ENCODE measurements at places on chromosomes 6 and 20.
A peak's percentile ranks its signal among the peaks of the same experiment; 100 is the strongest.

DNA sequence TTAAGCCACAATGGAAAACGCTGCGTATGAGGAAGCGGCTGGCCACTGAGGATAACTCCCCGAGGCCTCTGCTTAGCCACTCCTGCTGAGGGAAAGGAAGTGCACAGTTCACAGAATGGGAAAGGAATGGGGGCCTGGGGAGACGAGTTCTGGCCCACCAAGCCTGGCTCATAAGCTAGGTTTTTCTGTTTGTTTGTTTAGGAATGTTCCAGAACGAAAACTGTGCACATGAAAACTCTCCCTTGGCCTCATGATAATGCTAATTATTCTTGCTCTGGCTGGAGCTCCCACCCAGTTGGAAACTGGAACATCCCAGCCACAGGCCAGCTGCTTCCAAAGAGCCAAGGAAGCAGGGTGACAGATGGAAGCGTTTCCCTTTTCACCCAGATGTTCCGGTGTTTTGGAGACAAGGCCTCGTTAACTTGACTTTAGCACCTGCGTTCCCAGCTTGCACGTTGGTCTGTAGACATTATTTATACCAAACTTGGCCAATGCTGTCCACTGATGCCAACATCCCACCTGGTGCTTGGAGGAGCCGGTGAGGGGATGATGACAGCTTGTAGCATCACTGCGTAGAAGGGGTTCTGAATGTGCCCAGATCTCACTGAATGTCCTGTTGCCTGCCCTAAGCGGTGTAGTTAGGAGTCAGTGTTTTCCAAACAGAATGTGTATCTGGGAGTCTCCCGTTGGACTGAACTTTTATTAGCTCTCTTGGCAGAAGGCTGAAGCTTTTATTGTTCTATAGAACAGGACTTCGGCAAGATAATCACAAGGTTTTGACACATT, 34.5 kb downstream of the APCDD1L start:
- no peak for DNase-seq

DNA sequence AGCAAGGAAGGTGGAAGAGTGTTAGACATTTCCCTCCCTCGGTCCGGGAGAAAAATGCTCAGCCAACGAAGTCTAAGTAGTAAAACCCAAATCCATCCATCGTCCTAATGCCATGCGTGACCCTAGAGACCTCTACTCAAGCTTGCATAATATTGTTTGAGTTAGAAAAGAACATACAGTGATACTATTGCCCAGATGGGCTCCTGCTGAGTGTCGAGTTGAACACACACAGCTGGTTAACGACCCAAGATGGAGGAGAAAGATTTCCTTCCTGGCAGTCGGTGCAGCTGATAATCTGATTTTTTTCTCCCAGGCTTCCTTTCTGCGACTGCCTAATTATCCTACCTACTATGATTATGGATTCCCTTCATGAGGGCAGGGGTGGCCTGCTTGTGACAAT, 164.4 kb upstream of the KCNG1 start:
- no peak for DNase-seq

- DNase-seq, result peak; percentile 76
Measured at GRCh38 chr20:43583982-43584432, 6.7 kb upstream of the IFT52 start.

DNA sequence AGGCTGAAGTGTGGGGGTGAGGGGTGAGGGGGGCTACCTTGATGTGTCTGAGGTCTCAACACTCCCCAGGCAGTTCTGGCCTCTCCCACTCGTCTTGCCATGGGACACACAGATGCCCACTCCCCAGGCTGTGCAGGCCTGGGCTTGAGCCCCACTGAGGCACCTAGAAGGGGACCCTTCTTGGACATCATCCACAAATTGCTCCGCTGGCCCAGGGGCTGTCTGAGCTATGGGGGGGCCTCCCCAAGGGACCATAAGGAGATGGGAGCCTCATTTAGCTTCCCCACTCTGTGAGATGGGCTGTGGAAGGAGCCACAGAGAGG, 155.5 kb upstream of the MLN start:
- DNase-seq, result no peak

DNA sequence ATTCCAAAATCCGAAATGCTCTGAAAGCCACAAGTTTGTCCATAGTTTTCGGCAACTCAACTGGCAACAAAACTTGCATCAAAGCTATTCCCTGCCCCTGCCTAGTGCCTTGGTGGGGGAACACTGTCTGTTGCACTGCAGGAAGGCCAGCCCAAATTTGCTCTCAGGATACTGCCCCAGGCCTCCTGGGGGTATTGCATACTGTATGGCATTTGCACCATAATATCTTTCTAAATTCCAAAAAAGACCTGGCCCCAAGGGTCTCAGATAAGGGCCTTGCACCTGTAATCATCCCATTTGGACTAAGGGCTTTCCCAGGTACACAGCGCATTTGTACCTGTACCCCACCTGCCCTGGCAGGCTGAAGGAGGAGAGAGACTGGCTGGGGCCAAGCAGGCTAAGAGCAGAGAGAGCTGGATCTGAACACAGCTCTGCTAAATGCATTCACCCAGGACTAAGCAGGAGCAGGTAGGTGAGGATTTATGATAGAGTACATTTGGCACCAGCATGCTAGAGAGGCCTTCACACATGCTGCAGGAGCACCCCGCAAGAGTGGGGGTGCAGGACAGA, 4.0 kb upstream of the GRM4 start:
- DNase-seq, result no peak

GRCh38 chr6:55979526-55979925, 104.1 kb upstream of the BMP5 start:
- DNase-seq, result no peak

DNA sequence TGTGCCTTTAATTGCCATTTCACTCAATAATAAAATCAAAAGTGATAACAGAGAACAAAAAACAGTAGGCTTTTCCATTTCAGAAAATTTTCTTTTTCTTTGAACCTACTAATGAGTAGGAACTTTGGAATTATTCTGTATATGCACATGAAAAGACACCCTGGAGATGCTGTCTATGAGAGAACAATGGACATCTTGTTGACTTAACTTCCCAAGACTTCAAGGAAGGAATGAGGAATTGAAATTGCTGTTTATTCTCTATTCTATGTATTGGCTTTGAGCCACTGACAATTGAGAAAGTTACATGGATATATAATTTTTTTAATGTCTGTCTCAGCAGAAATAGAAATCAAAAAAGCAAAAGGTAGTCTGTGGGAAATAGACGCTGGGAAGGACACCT, 98.6 kb upstream of the PCSK2 start:
- DNase-seq, result no peak

GRCh38 chr6:141562851-141563763, 569.6 kb upstream of the GJE1 start:
- peak; percentile 86 for DNase-seq

DNA sequence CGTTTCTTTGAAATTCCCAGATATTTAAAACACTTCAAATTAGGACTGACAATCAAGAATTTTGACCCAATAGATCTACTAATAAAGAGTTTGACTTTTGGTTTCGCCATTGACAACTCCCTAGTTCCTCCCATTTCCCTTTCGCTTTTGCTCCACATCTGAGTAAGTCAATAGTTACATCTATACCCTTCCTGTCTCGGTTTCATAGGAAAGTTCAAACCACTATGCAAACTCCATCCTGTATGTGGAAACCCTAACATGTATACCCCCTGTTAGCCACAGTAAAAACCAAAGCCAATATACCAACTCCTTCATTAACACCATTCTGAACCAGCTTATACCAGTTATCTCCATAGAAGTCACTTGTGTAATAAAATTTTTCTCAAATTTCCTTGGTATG, 311.1 kb downstream of the MMUT start:
- no peak for DNase-seq

- no peak for DNase-seq
Measured at GRCh38 chr6:14083262-14083661, 34.3 kb upstream of the CD83 start.

GRCh38 chr20:53003420-53004154, 31.4 kb downstream of the TSHZ2 start:
- DNase-seq, result no peak

DNA sequence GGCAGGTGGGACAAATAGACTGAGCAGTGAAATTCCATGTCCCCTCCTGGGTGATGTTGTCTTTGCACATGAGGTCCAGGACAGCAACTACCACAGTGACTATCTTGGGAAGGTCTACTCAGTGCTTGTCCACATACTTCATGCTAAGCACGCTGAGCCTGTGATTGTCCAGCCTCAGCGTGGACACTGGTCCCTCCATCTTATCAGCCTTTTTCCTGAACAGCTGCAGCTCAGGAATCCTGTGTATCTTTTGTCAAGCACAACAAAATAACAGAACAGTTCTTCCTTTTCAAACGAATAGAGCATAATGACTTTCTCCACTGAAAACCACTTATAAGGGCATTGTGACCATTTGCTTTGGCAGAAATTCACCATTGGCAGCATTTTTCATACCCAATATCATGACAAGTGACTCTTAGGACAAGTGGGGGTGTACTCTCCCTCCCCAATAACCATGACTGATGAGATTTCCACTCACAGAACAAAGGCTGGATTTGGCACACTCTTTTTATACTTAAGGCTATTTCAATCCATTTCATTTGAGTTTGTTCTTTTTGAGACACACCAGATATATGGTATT, 90.3 kb downstream of the FYN start:
- no peak for DNase-seq

- no peak for DNase-seq
Measured at GRCh38 chr6:22643780-22644179, 74.4 kb downstream of the HDGFL1 start.

- DNase-seq, result peak; percentile 92
Measured at GRCh38 chr6:118876814-118877213, 17.1 kb upstream of the ASF1A start.

DNA sequence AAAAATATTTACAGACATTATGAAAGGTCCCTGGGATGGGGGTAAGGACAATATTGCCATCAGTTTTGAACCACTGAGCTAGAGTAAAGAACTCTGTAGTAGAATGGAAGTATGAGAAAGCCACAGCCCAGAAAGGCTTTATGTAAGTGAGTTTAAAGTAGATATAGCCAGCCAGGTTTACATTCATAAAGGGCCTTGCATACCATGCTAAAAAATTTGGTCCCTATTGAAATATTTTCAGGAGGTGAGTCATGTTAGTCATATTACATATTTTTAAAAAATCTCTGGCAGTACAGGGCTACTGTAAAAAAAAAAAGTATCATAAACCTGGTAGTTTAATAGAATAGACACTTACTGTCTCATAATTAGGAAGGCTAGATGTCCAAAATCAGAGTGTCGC, 3.5 kb downstream of the ZKSCAN8 start:
- DNase-seq, result no peak

DNA sequence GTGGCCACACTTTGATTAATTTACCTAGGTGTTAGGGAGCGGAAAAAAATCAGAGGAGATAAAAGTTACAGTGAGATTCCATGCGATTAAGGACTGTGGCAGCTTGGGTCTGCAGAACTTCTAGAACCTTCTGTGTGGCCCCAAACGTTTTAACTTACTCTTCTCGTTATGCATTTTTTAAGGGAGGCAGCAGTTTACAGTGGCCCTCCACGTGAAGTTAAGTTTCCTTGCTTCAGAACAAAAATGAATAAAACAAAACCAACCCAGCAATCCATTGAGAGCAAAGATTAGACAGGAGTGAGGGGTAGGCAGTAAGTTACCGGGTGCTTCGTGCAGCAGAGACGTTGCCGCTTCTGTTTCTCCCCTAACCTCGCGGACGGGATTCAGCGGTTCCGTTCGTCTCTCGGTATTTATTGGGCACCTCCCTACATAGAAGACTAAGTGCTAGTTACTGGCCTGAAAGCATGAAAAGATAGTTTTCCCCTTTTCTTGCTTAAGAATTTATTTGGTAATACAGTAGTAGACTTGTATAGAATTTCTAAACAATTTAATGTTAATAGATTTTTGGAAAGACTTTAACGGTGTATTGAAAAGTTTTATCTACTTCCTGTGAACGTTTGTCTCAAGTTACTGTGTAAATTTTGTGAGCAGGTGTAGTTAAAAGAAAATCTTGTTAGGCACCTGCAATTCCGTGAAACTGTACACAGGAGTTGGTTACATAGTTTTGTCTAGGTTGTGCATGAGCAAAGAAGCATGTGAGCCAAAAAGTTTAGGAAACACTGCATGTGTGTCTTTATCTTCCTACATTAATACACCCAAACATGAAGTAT, 1.1 kb downstream of the BAG2 start:
- peak; percentile 67 for DNase-seq

Data from ELR (cell line).